ENCODE measurements at places on chromosomes 2 and 18. TPM values are rescaled to one million over a fixed set of nuclear protein-coding genes. Genes with fewer than 3 reads are reported as not detected.

- DNase-seq, result no peak
Observed at GRCh38 chr18:13566941-13567746, 159.2 kb downstream of the FAM210A start.

GRCh38 chr18:49070552-49070951, 119.8 kb upstream of the SMAD7 start:
- no peak for DNase-seq

DNA sequence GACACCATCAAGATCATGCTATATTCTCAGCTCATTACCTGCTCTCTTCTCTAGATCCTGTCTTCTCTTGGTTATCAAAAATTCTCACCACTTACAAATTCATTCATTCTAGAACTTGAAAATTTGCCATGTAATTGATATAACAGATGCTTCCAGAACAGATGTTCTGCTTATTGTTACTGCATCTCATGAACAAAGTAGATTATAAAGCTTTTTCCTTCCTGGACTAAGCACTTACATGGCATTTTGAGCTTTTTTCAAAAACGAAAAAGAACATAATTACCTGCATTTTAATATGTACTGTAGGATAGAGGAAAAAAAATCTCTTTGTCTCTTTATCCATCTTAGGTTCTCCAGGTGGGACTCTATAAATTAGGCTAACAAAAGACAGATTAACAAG, 79.6 kb upstream of the CREB1 start:
- DNase-seq, result no peak

The CHRNG gene
- total RNA-seq, result not detected

The UNC80 gene
- not detected for total RNA-seq

The CKAP2L gene
- 0.37 TPM for total RNA-seq

The UGT1A5 gene
- not detected for total RNA-seq
